ENCODE measurements at places on chromosomes 11 and 22.
A peak's percentile ranks its signal among the peaks of the same experiment; 100 is the strongest.

DNA sequence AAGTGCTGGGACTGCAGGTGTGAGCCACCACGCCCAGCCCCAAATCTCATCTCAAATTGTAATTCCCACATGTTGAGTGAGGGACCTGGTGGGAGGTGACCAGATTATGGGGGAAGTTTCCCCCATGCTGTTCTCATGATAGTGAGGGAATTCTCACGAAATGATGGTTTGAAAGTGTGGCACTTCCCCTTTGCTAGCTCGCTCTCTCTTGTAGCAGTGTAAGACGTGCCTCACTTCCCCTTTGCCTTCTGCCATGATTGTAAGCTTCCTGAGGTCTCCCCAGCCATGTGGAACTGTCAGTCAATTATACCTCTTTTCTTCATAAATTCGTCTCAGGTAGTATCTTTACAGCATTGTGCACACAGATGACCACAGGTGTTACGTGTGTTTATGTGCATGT, 357.8 kb downstream of the CADM1 start:
- DNase-seq = no peak

DNA sequence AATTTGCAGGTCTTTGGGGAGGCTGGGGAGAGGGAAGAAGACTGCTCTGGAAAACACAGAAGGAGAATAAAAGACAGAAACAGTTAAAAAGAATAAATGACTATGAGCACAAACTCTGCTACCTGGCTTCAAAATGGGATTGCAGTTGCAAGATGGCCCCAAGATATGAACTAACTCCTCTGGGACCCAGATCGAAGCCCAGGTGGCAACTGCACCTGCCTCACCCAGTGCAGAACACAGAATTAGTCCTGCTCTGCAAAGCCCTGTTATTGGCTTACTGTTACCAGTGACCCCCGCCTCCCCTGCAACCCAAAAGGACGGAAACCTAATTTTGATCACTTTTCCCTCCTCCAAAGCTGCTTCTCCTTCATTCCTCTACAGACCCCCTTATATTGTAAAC, 35.9 kb upstream of the POU2AF1 start:
- no peak for DNase-seq

- DNase-seq = no peak
These were observed 5.7 kb upstream of the SCGB1A1 start for GRCh38 chr11:62413060-62413696.

DNA sequence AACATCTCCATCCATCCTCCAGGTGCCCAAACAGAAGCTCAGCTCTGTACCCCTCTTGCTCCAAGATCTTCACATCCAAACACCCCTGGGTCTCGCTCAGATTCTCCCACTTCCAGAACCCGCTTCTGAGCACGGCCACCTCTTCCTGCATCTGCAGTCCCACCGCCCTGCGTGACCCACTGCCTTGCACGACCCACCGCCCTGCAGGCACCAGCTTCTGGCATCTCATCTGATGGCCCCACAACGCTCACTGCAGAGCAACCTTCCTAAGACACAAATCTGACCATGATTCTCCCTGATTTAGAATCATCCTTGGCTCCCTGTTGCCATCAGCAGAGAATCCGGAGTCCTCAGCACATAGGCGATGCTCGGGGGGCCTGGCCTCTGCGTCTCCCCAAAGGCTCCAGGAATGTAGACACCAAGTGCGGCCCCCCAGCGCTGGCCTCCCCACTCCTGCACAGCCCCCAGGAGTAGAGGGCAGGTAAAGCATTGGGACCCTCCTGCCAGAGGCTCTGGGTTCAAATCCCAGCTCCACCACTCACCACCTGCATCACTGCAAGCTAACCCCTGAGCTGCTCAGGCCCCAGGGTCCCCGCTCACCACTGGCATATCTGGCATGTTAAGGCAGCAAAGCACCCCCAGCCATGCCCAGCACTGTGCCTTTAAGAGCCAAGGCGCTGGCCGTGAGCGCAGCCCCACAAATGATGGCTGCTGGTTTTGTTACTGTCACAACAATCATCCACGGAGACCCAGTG, 459.3 kb downstream of the BRD1 start:
- no peak for DNase-seq

GRCh38 chr22:22800716-22801115, 86.9 kb upstream of the IGLL5 start:
- no peak for DNase-seq

DNA sequence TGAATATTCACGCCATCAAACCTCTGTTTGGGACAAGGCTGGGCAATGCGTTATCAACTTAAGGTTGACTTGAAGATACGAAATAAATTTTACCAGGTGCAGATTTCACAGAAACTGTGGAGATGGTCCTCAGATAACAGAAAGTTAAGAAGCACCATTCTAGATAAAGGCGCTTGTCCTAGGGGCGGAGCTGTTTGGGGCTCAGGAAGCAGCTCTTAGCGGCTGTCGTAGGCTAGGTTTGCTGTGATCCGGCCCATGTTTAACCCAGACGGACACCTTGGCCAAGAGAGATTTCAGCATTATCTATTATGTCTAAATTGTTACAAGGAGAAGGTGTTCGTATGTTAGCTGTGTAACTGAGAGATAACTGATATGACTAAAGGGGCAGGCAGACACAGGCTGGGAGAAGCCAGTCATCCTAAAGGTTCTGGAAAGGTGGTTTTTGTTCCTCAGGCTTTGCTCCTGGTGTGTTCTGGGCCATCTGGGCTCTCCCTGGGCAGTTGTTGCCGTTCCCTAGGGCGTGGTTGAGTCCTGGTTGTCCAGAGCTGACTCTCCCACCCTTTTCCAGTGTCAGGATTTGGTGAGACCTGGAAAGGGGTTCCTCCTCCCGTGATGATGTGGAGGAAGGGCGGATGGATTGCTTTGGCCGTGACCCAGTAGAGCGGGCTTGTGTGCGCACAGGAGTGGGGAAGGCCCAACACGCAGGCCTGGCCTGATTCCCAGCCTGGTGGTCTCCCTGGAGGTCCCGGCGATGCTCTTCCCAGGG, 25.8 kb downstream of the TPCN2 start:
- DNase-seq = no peak

- DNase-seq = no peak
These were observed 165.0 kb downstream of the GRIA4 start for GRCh38 chr11:105774899-105775298.

GRCh38 chr11:1982873-1983600, 14.6 kb downstream of the H19 start:
- no peak for DNase-seq

DNA sequence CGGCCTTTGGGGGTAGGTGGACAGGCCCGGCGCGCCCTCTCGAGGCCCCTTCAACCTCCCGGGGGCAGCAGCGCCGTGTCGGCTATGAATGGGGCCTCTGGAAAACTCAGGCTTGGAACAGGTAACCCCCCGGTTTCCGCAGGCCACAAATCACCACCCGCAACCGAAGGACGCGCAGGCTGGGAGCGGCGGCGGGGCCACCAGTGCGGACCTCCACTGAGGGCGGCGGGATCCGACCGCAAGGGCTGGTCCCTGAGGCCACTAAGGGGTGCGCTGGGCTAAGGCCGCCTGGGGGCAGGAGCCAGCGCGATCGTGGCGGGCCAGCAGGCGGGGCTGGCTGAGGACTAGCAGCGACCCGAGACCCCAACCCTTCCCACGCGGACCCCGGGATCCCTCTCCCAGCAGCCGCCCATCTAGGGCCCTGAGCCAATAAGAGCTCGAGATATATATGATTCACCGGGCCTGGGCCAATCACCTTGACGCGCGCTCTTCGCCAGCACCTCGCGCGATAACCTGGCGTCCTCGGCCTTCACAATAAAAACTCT, 609 bp upstream of the ATF4 start:
- peak; percentile 81 for DNase-seq

- DNase-seq = no peak
These were observed 12.8 kb downstream of the TNRC6B start for GRCh38 chr22:40190501-40190900.

DNA sequence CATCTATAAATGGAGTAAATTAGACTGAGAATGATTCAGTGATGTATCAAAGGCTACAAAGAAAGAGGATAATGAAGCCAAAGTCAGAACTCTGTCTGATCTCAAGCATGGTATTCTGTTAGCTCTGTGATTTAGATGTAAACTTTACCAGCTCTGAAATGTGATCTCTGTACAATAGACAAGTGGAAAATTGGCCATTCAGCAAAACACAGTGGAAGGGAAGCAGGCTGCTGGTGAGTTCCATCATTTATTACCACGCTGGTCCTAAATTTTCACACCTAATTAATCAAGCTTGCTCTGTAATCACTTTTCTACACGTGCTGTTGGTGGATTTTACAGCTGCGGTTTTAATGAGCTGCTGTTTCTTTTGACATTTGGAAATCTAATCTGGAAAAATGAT, 145.1 kb upstream of the OPCML start:
- DNase-seq = no peak

GRCh38 chr11:86197448-86197847, 47.1 kb upstream of the EED start:
- no peak for DNase-seq

DNA sequence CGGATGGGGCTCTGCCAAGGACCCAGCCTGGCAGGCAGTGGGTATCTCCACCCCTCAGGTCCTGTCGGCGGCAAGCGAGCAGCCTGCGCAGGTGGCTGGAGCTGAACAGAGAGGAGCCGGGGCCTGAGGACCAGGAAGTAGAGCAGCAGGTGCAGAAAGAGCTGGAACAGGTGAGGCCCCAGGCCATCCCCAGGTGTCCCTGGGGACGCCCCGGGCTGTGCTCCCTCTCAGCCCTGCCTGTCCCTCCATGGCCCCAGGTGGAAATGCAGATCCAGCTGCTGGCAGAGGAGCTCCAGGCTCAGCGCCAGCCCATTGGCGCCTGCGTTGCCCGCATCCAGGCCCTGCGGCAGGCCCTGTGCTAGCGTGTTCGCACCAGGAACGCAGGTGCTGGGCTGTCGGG, 44.0 kb downstream of the PISD start:
- DNase-seq = no peak

- DNase-seq = no peak
These were observed 904.5 kb upstream of the API5 start for GRCh38 chr11:42407341-42407740.

- DNase-seq = no peak
These were observed 74.6 kb downstream of the PTPRJ start for GRCh38 chr11:48054994-48055291.

DNA sequence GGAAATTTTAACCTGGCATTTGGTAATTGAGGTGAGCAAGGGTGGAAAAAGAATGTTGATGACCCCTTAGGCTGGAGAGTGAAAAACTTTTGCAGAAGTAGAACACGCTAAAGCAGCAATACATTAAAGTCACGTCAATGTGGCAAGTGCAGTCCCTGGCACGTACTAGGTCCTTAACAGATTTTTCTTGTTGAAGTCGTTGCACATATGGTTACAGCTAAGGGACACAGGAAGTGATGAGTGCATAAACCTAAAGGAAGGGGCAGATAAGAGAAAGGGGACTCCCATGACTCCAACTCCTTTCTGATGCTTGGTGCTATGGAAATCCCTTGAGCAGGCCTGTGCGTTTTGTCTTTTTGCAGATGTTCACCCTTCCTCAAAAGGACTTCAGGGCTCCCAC, 1.2 kb downstream of the ACCS start:
- no peak for DNase-seq

DNA sequence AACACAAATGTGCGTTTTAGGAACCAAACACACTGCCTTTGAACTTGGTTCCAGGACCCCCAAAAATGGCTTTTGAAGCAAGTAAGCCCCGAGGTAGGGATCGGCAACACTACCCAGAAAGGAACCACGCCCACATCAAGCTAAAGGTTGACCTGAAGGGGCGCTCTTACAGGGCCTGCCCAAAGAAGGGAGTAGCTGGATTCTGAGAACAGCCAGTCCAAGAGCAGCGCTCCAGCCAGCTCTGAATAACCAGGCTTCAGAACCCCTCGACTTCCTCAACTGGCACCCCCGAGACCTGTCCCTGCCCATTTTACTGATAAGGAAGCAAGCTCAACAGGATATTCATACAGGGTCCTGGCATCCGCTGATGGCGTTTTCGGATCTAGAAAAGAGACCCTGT, 18.9 kb upstream of the MOB2 start:
- no peak for DNase-seq

- DNase-seq = no peak
These were observed 76.3 kb downstream of the FAM168A start for GRCh38 chr11:73521621-73522020.

- DNase-seq = no peak
These were observed 593.6 kb downstream of the NELL1 start for GRCh38 chr11:21262992-21263391.

DNA sequence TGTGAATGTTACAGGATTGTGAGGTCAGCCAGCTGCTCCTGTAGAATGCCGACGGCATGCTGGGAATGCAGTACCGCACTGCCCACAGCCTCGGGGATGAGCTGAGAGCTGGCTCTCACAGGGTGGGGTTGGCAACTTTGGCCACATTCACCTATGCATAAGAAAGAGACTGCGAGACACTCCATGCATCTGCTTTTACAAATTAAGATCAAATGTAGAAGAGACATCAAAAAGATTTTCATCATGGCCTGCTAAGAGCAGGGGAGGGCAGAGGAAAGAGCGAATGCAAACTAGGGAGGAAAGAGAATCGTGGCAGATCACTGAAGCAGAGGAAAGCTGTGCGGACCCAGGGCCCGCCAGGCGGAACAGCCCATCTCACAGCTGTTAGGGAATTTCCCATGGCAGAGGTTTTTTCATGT, 49.8 kb upstream of the SPATA19 start:
- DNase-seq = no peak

Measured in Panc1 (cell line).